Activated T-cell treated with anti-CD3 and anti-CD28 coated beads for 24 hours (primary cell): ENCODE measurements at places on chromosomes 3 and 15.

GRCh38 chr3:109930582-109930981 lies 593.2 kb upstream of the DPPA4 start:
- DNase-seq: no peak

GRCh38 chr3:5278666-5279065 lies 91.2 kb downstream of the EDEM1 start:
- DNase-seq: no peak

GRCh38 chr3:101685050-101685400 lies 1.5 kb downstream of the RPL24 start:
- no peak for DNase-seq

- no peak for DNase-seq
These were observed 681.6 kb upstream of the SEMA6D start for GRCh38 chr15:47035475-47036406.

GRCh38 chr3:156751461-156752025 lies 74.6 kb upstream of the LEKR1 start:
- DNase-seq: no peak

GRCh38 chr3:125203731-125204130 lies 8.8 kb downstream of the SLC12A8 start:
- DNase-seq: no peak

DNA sequence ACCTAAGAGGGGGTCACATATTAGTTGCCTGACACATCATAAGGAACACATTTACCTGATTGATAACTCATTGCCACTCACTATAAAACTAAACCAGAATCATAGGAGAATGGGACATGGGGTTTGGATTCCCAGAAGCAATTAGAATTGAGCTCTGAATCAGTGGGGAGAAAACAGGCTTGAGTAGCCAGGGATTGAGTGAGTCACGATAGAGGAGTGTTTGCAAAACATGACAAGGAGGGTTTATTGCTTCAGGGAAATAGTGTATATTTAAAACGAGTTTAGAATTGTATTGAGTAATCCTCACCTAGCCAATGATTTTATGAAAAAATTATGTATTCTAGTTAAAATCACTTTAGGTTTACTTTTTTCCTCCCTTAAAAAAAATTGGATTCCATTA lies 101.1 kb upstream of the THRB start:
- no peak for DNase-seq

DNA sequence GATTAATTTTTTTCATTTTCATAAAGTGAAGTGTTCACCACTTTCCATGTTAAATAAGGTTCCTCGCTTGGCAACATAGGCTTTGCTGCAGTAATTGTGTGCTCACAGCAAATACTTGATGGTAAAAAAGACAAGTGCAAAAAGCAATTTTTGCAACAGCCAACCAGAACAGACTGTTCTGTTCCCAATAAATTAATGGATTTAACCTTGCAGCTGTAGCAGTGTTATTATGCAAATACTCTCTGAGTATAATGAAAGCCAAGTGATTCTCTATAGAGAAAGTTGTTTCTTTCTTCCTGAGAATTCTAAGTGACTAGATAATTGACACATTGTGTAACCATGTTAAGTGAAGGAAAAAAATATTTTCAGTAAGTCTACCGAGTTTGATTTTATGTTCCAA lies 183.7 kb upstream of the NAALADL2 start:
- DNase-seq: no peak

GRCh38 chr3:156594219-156594683 lies 39.3 kb upstream of the SSR3 start:
- DNase-seq: no peak

DNA sequence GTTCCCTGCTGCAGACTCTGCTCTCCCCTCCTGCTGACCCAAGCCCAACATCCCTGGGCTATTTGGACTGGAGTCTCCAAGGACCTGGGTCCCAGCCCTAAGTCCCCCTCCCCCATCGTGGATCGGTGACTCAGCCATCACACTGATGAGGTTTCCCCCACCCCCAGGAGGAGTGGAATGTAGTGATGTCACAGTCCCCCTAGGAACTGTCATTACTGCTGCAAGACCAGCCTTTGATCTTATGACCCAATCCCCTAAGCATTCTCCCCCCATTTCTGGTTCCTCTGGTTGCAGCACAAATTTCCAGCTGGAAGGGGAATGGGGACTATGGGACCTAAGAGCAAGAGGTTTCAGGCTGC lies 63.4 kb upstream of the CSPG4 start:
- DNase-seq: no peak

DNA sequence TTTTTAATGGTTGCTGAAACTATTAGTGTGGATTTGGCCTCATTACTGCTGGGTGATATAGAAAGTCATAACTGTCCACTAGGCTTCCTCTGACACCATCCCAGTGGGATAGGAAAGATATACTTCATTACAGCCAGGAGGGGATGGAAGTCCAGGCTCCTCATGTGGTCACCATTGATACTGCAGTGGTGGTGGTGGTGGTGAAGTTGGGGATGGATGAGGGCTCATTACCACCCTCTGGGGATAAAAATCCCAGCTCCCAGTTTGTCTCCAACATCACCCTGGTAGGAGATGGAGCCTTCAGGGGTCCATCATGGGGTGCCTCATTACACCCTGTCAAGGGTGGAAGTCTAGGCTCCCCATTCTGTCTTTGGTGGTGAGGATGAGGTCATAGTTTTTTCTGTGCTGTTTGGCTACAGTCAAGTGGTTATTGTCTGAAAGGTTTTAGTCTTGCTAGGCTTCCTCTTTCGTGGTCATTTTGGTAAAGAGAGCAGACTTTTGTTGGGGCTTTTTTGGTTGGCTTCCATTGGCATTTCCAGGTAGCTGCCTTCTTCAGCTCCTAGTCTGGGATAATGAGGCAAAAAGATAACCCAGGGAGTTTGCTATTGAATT lies 30.1 kb upstream of the FILIP1L start:
- no peak for DNase-seq

GRCh38 chr15:43903864-43904290 lies 77.1 kb downstream of the WDR76 start:
- peak; percentile 52 for DNase-seq

GRCh38 chr15:47972738-47973137 lies 148.1 kb upstream of the SLC24A5 start:
- DNase-seq: no peak

DNA sequence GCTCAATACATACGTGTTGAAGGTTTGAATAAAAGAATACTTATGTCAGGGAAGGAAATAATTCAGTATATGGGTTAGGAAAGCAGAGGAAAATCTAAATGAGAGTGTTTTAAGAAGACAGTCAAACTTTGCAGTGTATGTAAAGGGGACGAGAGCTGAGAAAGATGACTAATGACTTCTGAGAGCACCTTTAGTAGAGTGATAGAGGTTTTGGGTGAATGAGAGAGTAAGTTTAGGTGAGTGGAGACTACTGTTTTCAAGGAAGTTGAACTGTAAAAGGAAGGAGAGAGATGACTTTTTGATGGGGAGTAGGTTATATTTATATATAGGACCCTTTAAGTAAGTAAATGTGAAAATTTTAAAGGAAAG lies 9.4 kb downstream of the TBC1D23 start:
- no peak for DNase-seq

GRCh38 chr3:126320517-126321293 lies 36.5 kb downstream of the KLF15 start:
- DNase-seq: no peak

DNA sequence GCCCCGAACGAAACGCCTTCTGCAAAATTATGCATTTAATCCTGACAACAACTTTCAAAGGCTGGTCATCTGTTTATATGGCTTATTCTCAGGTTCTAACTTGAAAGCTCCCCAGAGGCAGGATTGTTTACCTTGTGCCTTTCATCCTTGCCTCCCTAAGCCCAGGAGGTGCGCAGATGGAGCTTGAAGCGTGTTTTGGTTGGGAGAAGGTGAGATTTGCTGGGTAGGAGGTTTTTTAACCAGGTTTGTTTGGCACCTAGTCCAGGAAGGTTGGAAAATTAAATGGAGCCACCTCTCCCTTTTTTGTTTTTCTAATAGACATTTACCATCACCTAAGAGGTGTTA lies 675 bp downstream of the TSEN2 start:
- DNase-seq: no peak
